Activated T-helper 9 cell treated with anti-CD3 and anti-CD28 coated beads, Interleukin-2, amount 50 U/mL, for 16 hours (primary cell): ENCODE measurements at places on chromosomes 11 and 22.

- no peak for DNase-seq
Measured at GRCh38 chr11:19734171-19734570, 21.5 kb downstream of the NAV2 start.

DNA sequence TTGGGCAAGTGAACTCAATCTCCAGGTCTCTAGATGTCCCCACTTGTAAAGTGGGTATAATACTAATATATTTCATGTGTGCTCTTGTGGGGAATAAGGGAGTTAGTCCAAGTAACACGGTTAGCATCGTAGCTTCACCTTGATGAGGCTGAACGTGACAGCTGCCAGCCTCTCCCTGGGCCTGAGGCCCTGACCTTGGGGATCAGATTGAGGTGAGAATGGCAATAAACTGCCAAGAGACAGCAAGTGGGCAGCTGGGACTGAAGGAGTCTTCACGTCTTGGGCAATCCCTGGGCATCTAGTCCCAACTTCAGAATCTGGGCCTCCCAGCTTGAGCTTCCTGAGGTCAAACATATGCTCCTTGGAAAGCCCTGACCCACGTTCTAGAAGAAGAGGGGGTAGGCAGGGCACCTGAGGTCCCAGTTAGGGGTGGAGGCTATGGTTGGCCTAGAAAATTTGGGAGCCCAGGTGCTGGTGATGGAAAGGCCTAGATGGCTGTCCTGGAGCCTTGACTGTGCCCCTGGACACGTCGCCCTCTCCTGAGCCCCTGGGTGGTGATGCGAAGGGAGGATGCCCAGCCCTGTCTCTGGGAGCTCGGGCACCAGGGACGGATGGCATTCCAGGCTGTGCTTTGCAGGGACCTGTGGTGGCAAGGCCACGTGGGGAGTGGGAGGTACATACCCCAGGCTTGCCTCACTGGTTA is 23.4 kb downstream of the ADAMTS15 start:
- DNase-seq: no peak

GRCh38 chr22:18057568-18058209 is 20.1 kb upstream of the PEX26 start:
- DNase-seq: no peak

DNA sequence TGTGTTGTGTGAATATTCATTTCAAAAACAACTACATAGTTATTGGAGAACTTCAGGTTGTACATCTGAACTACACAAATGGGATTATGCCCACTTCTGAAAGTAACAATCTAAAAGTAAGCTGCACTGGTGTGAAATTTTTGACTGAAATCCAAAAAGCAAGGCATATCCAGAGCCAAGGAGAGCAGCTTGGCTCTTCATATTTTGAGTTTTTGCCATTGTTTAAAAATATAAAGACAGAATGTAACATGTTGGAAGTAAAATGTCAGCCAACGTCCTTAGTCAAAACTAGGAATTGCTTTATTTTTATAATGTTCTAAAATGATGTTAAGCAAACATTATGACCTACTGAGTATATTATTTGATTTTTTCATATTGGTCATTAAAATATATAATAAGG is 45.8 kb upstream of the NOX4 start:
- no peak for DNase-seq

GRCh38 chr22:26122920-26123468 is 46.3 kb upstream of the SEZ6L start:
- no peak for DNase-seq

DNA sequence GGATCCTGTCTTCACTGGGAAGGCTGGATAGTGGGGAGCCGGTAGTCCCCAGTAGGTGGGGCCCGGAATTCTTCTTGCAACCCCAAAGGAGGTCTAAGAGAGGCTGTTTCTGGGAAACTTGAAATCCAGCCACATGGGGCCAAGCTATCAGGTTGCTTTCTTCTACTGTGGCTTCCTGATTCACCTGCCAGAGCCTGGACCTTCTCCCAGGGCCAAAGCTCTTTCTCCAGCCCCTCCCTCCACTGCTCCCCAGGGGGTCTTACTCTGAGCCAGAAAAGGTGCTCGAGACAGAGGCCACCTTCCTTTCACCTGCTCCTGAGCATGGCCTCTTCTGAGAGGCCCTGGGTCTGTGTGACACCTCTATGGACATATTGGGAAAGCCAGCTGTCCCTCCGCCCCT is 9.1 kb downstream of the TST start:
- DNase-seq: no peak

DNA sequence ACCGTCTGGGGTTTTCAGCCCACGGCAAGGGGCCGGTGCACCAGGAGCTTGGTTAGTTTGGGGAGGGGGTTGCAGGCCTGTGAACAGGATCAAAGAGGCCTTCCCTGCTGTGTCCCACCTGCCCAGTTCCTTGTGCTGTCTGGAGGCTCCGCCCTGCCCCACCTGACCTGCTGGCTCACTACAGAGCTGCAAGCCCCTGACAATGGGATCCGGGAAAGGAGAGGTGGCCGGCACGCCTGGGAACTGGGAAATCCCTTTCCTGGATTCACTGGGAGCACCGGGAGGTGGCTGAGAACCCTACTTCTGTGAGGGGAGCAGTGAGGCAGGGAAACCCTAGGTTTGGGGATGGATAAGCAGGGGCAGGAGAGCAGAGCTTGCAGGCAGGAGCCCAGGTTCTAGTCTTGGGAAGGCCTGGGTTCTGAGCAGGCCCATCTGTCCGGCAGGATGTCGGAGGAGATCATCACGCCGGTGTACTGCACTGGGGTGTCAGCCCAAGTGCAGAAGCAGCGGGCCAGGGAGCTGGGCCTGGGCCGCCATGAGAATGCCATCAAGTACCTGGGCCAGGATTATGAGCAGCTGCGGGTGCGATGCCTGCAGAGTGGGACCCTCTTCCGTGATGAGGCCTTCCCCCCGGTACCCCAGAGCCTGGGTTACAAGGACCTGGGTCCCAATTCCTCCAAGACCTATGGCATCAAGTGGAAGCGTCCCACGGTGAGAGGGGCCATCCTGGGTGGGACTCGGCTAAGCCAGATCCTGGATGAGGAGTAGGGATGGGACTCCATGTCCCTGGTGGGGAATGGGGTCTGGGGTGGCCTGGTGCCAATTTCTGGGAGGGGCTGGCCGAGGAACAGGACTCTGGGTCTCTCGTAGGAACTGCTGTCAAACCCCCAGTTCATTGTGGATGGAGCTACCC is 786 bp downstream of the CAPN1 start:
- no peak for DNase-seq

- no peak for DNase-seq
Measured at GRCh38 chr11:8652140-8652539, 30.3 kb downstream of the TRIM66 start.

DNA sequence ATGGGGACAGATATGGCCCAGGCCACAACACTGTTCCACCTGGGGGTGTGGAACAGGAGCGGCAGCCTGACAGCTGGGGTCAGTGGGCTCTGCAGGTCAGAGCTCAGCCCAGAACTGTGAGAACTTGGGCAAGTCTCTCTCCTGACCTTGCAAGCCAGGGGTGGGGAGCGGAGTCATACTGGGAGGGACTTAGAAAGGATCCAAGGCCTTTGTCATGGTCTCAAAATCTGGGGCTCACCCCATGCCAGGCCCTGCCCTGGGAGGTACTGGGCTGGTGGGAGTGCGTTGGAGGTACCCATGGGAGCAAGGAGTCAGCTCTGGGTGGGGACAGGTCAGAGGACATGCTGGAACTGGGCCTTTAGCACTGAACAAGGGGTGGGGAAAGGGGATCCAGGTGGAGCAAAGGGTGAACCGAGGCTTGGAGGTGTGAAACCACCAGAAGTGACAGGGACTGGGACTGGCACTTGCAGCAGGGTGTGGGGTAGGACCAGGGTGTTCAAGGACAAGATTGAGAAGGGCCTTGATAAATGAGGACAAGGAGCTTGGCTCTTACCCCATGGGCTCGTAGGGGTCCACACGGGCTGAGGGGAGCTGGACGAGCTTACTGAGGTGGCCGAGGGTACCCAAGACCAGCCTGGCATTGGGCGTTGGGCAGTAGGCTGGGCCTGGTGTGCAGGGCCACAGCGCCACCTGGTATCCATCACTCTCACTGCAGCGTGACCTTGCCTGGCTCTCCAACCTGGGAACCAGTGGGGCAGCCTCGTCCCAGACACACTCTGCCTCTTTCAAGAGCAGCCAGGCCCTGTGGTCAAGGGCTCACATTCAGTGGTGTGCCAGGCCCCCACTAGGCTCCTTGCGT is 7.4 kb upstream of the PMM1 start:
- DNase-seq: no peak

GRCh38 chr11:61795876-61796526 is 3.3 kb downstream of the FEN1 start:
- DNase-seq: no peak

DNA sequence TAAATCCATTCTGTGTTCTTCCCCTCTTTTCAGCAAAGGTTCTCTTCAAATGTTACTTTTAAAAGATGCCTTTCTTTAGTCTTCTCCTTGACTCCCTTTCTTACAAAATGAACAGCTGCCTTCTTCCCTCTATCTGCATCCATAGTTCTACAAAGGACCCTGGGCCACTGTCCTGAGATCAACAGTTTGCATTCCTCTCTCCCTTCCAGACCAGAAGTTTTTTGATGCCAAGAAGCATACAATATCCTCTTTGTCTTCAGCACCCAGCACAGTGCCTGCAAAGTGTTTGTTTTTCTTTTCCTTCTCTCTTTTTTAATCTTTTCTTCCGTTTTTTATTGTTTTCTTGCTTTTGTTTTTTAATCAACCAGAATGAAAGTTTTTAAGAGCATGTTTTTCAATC is 183.5 kb upstream of the SNX19 start:
- DNase-seq: no peak

- DNase-seq: no peak
Measured at GRCh38 chr11:80103142-80103859, 662.5 kb upstream of the TENM4 start.

DNA sequence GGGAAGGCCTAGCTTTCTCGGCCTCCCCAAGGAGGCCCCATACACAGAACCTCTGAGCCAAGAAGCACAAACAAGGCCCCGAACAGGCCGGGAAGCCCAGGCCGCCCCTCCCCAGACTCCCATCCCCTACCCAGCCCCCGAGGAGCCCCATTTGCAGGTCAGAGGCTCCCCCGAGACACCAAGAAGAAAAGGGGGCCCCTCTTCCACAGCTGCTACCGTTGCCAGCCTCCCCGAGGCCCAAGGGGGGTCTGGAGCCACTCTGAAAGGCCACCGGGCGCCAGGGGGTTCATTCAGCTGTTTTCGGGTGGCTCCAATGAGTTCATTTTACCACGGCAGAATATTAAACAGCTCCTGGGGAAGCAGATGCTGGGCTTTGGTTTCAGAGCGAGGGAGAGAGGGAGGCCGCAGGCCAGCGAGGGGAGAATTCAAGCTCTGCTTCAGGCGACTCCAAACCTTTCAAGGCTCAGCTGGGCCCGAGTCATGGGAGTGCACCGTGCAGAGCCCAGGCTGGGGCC is 28.5 kb downstream of the MN1 start:
- no peak for DNase-seq

GRCh38 chr22:47278655-47279054 is 516.2 kb downstream of the TBC1D22A start:
- DNase-seq: no peak

GRCh38 chr22:48491451-48491941 is 1336.2 kb downstream of the BRD1 start:
- DNase-seq: no peak

DNA sequence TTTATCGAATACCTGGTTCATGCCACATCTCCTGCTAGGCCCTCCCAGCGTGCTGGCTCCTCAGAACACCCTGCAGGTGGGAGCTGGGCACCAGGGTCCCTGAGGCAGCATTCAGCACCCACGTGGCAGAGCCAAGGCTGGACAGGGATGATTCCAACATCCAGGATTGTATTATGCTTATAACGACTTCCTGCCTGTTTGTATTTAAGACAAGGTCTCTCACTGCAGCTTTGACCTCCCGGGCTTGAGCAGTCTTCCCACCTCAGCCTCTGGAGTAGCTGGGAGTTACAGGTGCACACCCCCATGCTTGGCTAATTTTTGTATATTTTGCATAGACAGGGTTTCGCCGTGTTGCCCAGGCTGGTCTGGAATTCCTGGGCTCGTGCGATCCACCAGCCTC is 64.7 kb upstream of the WNT7B start:
- DNase-seq: no peak

GRCh38 chr11:33891714-33892327 is at the start of gene LMO2:
LMO2 (minus strand) TSS chr11:33892076; CDS start chr11:33869716, 22,360 bp downstream.
- DNase-seq: no peak

- no peak for DNase-seq
Measured at GRCh38 chr11:20443596-20443995, 56.1 kb downstream of the PRMT3 start.

GRCh38 chr22:44659140-44659539 is 42.9 kb upstream of the PRR5 start:
- DNase-seq: no peak

- DNase-seq: no peak
Measured at GRCh38 chr11:88655196-88655595, 317.7 kb upstream of the CTSC start.

GRCh38 chr11:117795638-117796455 is 1.2 kb downstream of the DSCAML1 start:
- no peak for DNase-seq

- no peak for DNase-seq
Measured at GRCh38 chr22:29374401-29374800, 14.0 kb downstream of the AP1B1 start.

DNA sequence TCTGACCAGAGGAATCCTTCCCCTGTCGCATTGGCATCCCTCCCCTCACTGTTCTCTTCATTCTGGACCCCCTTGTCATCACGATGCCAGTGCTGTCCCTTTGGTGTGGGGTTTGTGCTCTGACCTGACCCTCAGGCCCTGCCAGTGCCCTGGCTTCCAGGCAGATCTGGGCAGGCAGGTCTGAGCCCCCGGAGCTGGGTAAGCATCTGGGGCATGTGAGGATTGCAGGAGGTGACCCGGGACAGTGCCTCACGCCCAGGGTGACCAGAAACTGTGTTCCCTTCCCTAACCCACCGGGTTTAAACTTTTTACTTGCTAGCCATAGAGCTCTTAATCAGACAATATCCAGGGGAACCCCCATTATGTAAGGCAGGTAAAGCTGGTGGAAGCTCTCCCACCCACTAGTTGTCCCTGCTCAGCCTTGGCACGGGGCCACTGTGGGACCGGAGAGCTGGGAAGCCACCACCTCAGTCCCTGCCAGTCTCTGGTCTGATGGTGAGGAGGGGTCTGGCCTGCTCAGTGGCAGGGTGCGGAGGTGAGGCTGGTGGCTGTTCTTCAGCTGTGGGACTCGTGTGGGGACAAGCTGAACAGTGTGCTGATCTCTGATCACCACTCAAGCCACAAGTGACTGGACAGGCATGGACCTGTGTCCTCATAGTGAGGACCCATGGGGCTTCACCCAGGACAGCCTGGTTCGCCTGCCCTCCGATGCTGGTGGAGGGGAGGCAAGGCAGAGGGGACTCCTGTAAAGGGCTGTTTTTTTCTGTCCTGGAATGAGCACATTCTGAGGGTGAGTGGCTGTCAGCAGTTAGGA is 38.0 kb downstream of the BCR start:
- no peak for DNase-seq

GRCh38 chr11:106828976-106829375 is 189.3 kb downstream of the GUCY1A2 start:
- DNase-seq: no peak

DNA sequence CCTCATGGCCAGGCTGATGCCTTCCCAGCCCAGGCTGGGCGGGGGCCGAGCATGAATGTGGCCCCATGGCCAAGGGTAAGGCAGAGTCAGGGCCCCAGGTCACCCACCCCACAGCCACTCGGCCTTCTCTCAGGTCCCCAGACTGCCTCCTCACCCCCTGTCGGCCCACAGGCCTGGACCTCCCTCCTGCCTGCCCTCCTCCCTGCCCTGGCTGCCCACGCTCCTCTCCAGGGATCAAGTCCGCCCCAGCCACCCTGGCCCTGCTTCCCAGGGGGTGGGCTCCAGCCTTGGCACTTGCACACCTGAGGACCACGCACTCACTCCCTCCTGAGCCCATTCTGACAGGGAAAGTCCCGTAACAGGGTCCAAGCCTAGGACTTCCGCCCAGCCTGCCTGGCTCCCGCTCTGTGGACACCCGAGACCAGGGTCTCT is 37.8 kb upstream of the TH start:
- no peak for DNase-seq
